ENCODE measurements at places on chromosomes 7 and 10.

GRCh38 chr7:69677881-69678493 is 79.7 kb downstream of the AUTS2 start:
- DNase-seq, result no peak

DNA sequence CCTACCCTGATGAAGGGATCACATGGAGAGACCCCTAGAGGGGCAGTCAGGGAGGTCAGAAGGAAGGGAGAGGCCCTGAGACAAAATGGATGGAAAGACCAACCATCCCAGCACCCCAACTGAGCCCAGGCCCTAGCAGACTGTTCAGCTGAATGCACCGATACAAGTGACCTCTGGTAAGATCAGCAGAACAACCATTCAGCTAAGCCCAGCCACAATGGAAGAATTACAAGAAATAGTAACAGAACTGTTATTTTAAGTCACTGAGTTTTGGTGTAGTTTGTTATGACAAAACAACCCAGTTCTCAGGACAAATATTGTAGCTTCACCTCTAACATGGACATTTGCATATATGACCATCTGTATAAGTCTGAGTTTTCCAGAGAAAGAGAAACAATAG is 210.4 kb upstream of the SVIL start:
- no peak for DNase-seq

DNA sequence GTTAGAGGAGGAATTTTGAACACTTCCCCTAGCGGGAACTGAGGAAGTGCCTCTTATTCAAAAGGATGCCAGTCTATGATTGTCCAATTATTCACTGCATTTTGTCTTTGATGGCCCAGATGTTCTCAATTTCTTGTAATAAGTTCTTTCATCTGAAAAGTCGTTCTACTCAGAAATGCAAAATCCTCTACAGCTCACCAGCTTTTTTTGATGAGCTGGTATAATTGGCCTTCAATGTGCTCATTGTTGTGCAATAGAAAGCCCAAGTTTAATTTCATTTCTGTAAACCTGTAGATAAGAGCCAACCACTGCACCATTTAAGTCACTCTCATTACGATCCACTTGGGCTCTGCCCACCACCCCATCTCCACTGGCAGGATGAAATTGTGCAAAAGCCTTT is 978.7 kb upstream of the AUTS2 start:
- DNase-seq, result no peak

- no peak for DNase-seq
Observed at GRCh38 chr10:130048081-130048480, 62.5 kb downstream of the C10orf143 start.

- DNase-seq, result no peak
Observed at GRCh38 chr7:52320610-52321009, 714.8 kb upstream of the POM121L12 start.

- DNase-seq, result no peak
Observed at GRCh38 chr10:121113385-121113696, 262.2 kb downstream of the WDR11 start.

DNA sequence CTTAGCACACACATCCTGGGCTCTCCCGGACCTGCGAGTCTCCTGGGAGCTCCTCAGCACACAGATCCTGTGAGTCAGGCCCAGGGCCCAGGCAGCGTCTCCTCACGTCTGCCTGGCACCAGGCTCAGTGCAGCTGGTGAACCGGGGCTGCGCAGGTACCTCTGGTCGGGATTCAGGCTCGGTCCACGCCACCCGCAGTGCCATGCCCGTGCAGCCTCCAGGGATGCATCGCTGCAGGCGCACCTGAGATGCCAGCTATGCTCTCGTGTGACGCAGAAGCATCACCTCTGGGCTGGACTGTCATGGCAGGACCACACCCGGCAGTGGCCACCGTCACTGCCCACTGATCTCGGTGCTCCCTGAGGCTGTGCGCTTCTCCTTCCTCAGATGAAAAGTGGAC is 52.0 kb downstream of the NKX6-2 start:
- no peak for DNase-seq

DNA sequence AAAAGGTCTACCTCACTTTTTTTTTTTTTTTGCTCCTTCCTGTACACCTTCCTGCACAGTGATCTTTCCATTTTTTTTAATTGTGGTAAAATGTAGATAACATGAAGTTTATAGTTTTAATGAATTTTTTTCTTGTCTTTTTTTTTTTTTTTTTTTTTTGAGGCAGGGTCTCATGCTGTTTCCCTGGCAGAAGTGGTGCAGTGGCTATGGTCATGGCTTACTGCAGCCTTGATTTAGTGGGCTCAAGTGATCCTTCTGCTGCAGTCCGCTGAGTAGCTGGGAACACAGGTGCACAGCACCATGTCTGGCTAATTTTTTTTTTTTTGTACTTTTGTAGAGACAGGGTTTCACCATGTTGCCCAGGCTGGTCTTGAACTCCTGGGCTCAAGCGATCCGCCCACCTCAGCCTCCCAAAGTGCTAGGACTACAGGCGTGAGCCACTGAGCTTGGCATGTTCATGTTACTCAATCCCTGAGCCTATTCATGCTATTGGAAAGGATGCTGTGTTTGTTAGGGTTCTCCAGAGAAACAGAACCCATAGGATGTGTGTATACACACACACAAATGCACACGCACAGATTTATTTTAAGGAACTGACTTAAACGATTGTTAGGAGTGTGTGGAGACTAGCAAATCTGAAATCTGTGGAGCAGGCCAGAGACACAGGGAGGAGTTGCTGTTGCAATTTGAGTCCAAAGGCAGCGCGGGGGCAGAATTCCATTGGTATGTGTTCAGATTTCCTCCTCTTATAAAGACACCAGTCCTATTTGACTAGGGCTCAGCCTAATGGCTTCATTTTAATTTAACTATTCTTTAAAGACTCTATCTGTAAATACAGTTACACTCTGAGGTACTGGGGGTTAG is 29.1 kb downstream of the GALNT11 start:
- DNase-seq, result no peak

DNA sequence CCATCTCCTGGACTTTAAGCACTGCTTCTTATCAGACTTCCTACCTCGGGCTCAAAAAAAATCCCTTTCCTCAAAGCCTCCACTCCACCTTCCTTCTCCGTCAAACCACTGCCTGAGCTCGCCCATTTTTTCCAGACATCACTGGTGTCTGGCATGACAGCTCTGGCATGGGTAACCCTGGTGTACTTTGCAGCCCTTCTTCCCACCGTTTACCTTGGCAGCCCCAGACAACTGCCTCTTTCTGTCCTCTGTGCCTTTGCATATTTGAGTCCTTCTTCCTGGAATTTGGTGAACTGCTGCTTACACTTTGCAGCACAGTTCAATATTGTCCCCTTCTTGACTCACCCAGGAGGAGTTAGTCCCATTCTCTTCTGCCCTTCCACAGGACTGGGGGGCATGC is 144.6 kb upstream of the TBX20 start:
- no peak for DNase-seq
